ENCODE measurements at places on chromosomes 11 and 22. TPM values are rescaled to one million over a fixed set of nuclear protein-coding genes. Genes with fewer than 3 reads are reported as not detected.

CCDC34 gene
- total RNA-seq: 2.4 TPM

DNA sequence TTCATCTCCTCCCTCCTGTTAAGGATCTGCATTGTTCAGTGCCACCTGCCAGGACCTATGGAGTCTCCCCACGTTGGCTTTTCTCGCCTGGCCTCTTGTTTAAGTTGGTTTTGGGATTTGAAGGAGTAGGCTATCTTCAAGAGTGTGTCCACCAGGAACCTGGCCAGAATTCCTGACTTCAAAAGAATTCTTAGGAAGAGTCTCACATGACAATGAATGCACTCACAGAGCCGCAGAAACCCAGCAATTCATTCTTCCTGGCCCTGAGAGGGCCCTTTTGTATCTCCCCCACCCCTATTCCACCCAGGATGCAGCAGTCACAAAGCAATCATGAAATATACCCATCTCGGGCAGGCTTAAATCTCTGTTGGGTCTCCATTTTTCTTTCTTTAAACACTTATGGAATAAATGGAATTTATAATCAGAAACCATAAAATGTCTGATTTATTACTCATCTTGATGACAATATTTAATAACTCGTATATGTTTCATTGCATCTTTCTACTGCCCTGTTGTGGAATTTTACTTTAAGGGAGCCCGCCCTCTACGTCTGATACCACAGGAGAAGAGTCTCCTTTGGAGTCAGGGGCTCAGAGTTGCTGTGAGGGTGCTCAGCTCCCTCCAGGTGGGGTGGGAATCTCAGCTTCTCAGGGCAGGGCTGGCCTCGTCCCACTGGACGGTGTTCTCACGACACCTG, 507.0 kb downstream of the NTM start:
- DNase-seq: no peak

RAB3IL1 gene
- not detected for total RNA-seq

- no peak for DNase-seq
Measured at GRCh38 chr11:100515087-100515486, 172.0 kb upstream of the ARHGAP42 start.

- DNase-seq: no peak
Measured at GRCh38 chr11:9144828-9145227, 53.4 kb upstream of the SCUBE2 start.

OR8A1 gene
- total RNA-seq: not detected

GRCh38 chr11:104781719-104782376, 116.4 kb downstream of the CASP12 start:
- DNase-seq: no peak

TBX10 gene
- total RNA-seq: not detected

DNA sequence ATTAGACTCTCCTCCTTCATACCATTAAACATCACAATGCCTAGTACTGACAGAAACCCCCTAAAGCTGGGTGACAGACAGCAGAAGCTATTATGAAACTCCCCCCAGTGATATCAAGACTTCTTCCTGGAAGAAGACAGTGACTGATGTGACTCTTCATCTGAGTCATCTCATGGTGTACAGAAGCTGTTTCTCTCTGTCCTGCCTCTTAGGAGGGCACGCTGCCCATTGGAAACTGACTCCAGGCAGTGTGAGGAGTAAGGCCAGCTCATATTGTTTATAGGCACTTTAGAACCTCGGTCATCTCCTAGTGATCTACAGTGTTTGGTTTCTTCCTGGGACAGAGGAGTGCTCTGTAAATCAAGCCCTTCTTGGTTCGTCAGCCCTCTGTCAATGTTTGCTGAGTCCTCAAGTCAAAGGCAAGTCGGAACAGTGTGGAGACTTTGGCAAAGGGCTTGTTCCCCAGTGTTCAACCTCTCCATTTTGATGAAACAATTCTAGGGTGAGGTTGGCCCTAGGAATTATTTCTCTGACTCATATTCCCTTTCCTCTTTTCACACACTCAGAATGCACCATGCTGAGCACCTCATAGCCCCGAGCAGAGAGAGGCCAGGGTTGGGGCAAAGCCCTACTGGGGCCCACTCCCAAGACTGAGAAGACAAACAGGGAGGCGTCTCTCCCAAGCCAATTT, 172.5 kb upstream of the TMEM45B start:
- DNase-seq: no peak

DGCR2 gene
- total RNA-seq: 29.3 TPM

MUC2 gene
- total RNA-seq: not detected

- no peak for DNase-seq
Measured at GRCh38 chr11:130263351-130263750, 51.4 kb downstream of the ZBTB44 start.

OR5B21 gene
- total RNA-seq: 0.71 TPM

KRTAP5-8 gene
- total RNA-seq: 0.20 TPM

TSGA10IP gene
- not detected for total RNA-seq

GRCh38 chr11:27209562-27210005, 153.4 kb downstream of the CCDC34 start:
- no peak for DNase-seq

GRCh38 chr22:21457023-21457787, 10.0 kb upstream of the TMEM191C start:
- DNase-seq: no peak

LMO2 gene
- 34.4 TPM for total RNA-seq

- no peak for DNase-seq
Measured at GRCh38 chr11:106091480-106092123, 14.1 kb downstream of the AASDHPPT start.

FAM111B gene
- total RNA-seq: 48.0 TPM

OR52E6 gene
- not detected for total RNA-seq

DNA sequence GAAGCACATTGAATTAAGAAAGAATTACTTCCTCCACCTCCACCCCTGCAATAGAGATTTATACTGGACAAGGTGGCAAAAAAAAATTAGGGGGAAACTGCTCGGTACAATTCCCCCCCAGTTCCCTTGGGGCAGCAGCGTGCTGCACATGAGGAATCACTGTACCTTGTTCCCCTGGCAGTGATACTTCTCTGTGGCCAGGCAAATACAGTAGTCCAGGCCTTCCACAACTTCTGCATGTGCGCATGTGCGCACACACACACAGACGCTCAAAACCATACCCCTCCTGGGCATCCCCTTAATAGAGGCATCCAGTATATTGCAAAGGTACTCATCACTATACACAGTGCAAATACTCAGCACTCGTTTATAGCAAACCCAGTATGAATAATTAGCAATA, 68.9 kb downstream of the ARFGAP2 start:
- DNase-seq: no peak

Data from activated B cell treated with CpG ODN at 0.5 μM for 24 hours (primary cell).